Stimulated activated CD4-positive, alpha-beta T cell treated with anti-CD3 and anti-CD28 coated beads, Interleukin-2, amount 100 ng/mL, for 4 hours (primary cell): ENCODE measurements at places on chromosomes 13 and 19.

DNA sequence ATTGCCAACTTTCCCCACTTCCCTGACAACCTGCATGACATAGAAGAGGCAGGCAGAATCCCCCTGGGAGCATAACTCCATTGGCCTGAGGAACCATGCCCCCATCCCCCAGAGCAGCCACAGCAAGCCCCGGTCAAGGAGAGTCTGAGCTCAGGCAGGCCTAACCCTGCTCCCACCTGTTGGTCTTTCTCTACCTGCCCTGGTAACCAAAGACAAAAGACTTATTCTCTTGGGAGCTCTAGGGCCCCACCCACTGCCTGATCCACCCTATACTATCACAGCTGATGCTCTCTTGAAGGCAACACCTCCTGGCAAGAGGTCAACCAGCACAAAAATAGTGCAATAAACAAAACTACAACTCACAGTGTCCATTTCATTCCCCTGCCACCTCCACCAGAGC lies 59.3 kb downstream of the TNFSF13B start:
- no peak for DNase-seq

- no peak for DNase-seq
Observed at GRCh38 chr13:29508876-29509252, 86.6 kb downstream of the SLC7A1 start.

DNA sequence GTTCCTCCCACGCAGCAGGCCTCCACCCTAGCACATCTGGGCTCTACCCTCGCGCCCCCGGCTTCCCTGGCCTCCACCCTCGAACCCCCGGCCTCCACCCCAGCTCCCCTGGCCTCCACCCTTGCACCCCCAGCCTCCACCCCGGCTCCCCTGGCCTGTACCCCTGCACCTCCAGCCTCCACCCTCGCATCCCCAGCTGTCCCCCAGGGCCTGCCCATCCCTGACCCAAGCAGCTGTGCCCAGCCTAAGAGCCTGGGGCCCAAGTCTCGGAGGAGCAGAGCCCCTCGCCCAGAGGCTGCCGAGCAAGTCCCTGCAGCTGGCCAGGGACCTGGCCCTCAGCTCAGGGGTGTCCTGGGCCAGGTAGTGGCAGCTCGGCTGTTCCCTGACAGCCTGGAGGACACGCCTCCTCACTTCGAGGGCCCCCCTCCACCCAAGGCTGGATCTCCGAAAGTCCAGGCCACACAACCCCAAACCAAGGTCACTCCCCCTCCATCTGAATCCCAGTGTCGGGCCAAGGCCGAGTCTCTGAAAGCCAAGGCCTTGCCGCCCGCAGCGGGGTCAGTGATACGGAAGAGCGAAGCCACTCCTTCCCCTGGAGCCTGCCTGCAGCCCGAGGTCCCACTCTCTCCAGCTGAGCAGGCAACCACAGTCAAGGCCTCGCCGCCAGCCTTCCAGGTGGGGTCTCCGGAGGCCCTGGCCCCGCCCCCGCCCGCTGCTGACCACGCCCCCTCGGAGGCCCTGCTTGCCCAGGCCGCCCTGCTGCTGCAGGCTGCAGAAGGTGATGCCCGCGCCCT lies 7.9 kb upstream of the ARHGAP33 start:
- no peak for DNase-seq

- no peak for DNase-seq
Observed at GRCh38 chr13:90238413-90238812, 1109.1 kb upstream of the MIR17HG start.

GRCh38 chr19:41995959-41996797 lies 2.1 kb upstream of the ATP1A3 start:
- no peak for DNase-seq

- DNase-seq, result no peak
Observed at GRCh38 chr13:38399535-38399934, 49.9 kb downstream of the UFM1 start.

GRCh38 chr19:4609878-4610511 lies 29.3 kb upstream of the TNFAIP8L1 start:
- no peak for DNase-seq

DNA sequence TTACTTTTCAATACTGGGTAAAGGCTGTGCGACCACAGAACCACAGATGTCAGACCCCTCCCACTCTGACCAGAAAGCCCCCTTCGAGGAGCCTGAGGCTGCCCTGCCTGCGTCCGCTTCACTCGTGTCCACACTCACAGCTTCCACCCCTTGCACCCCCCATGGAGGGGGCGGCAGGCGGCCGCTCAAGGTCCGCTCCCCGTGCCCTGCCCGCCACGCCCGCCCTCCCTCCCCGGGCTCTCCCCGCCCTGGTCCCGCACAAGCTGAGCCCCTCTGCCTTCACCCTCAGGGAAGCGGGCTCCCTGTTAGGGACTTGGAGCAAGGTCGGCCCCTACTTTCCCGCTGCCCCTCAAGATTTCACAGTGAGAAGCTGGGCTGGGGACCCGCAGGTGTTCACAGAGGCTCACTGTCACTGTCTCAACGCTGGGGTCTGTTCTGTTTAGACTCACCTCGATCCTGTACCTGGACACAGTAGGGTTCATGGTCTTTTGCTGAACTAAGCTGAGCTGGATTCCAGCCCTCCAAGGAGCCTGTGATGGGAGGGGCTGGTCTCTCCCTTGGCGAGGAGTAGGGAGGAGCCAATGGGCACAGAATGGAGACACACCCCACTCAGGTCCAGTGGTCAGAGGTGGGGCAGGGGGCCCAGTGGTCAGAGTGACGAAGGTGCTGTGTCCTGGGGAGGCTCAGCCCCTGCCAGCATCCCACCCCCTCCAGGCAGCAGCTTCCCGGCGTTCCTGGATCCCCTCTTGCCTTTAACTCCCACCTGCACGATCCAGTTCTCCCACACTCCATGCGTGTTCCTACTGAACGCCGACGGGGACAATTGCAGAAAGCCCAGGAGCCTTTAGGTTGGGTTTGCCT lies 69.5 kb downstream of the SPACA7 start:
- no peak for DNase-seq

DNA sequence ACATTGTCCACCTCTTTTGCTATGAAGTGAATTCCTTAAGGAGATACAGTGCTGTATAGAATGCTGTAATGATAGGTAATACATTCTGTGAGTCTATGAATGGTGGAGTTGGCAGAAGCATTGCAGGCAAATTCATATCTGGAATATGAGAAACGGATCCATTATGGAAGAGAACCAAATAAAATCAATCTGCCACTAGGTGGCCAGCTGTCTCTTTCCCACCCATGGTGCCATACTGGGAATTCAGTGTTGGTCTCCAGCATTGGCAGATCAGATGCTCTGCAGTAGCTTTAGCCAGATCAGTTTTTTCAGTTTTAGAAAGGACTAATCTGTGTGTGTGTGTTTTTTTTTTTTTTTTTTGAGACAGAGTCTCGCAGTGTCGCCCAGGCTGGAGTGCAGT lies 27.6 kb downstream of the DNAJC3 start:
- no peak for DNase-seq

DNA sequence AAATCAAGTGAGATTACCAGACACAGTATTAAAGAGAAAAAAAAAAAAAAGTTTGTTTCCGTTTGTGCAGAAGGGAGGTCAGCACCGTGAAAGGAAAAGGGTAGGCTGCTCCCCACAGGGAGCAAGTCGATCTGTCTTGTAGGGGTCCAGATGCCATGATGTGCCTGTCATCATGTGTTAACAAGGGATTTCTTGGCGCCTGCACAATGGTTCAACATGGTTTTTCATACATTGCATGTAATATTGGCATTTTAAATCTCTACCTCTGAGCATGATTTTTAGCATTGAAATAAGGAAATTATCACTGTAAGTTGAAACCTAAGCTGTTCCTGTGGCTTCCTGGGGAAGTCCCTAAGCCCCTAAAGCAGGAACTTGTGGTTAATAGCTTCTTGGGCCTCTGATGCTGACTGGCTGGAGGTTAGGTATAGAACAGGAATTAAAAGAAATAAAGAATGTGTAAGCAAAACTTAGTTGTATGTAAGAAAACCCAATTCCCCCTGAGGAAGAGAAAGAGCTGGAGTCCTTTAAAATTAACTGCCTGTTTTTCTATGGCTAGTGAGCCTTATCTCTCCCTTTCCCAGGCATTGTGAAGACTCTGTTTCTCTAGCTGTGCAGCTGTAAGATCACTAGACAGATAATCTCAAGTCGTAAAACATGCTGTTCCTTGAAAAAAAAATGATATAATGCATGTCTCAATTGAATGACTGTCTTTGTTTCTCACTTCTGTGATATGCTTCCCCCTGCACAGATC lies 7.4 kb upstream of the FCGBP start:
- peak; percentile 51 for DNase-seq

DNA sequence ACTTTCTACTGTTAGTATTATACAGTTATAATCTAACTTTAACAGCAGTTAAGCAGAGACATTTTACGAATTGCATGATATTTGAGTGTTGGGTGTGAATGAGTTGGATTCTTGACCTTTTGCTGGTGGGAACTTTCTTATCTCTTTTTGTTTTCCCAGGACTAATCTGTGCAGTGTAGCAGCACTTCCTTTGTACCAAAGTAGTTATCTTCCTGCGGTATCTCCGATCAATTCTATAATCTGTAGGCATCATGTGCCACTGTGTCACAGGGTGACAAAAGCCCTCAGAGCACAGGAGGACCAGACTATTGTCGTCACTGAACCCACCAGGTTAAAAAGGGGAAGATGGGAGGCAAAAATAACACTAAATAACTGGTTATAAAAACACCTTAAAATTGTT lies 823.5 kb downstream of the GPC5 start:
- no peak for DNase-seq

GRCh38 chr19:31913103-31913661 lies 432.2 kb upstream of the ZNF507 start:
- DNase-seq, result no peak
